ENCODE measurements at places on chromosomes 5 and 9.
A peak's percentile ranks its signal among the peaks of the same experiment; 100 is the strongest.

- DNase-seq = no peak
These were observed 161.9 kb downstream of the TRIO start for GRCh38 chr5:14305045-14305444.

- DNase-seq = no peak
These were observed 617.6 kb downstream of the KIF4B start for GRCh38 chr5:155631116-155631515.

DNA sequence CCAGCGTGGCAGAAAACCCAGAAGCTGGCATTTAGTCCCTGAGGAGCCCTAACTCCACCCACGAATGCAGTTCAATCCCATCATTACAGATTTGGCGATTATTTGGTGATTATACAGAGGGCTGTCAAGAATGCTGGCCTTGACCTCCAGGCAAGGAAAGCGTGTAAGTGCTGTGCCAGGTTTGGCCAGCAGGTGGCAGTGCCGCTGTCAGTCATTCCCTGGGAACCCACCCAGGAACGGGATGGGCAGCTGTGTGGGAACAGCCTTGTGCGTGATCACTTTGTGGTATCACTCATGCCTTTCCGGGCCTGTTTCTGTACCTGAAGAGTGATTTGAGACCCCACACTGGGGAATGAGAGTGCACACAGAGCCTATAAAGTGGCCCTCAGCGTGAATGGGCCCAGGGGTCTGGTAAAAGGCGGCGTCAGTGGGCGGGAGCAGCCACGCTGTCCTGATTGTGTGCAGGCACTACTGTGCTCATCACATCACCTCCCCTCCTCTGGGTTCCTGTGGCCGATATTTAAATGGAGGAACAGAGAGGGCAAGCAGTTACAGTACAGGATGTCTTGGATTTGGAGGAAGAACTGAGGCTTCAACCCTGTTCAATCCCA lies 215.6 kb downstream of the ROR2 start:
- DNase-seq = peak; percentile 30

DNA sequence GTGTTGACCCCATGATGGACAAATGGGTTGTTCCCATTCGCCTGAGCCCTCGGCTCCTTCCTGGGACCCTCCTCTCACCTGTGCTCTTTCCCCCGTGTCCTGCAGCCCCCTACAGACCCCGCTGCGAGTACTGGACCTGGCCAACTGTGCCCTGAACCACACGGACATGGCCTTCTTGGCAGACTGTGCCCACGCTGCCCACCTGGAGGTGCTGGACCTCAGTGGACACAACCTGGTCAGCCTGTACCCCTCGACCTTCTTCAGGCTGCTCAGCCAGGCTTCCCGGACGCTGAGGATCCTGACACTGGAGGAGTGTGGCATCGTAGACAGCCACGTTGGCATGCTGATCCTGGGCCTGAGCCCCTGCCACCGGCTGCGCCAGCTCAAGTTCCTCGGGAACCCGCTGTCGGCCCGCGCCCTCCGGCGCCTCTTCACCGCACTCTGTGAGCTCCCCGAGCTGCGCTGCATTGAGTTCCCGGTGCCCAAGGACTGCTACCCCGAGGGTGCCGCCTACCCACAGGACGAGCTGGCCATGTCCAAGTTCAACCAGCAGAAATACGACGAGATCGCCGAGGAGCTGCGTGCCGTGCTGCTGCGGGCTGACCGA lies 3.4 kb downstream of the LRRC14B start:
- DNase-seq = no peak

DNA sequence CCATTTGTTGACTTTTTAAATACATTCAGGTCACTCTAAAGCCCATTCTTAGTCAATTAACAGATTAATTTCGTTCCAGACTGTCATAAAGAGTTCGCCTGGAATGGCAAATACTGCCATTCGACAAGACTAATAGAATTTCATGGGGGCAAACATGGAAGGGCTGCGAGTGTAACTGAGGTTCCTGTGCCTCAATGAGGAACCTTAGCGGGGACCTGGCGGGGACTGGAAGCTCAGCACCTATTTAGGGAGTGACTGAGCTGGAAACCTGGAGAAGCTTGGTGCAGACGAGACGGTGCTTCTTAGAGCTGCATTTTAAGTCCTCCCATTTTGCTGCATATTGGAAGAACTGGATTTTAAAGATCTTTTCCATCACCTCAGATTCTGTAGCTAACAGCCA lies 3.4 kb downstream of the VCAN start:
- DNase-seq = no peak

DNA sequence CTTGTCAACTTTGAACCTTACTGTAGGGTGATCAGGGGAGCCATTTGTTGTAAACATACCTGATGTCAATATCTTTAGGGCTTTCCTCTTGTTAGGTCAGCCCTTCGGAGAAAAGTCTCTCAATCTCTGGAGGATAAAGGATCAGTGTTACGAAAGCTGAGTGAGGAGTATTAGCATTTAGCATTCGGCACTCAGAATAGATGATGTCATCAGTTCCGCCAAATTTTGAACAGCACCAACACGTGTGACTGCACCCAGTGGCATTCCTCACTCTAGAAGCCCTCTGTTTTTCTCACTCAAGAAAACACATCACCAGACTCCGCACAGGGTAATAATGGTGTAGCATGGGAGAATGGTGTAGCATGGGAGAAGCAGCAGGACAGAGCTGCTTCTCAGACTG lies 87.8 kb downstream of the RASEF start:
- DNase-seq = no peak

- no peak for DNase-seq
These were observed 16.4 kb upstream of the MATR3 start for GRCh38 chr5:139277171-139277570.

GRCh38 chr9:4491626-4491975 lies 1.3 kb downstream of the SLC1A1 start:
- no peak for DNase-seq

DNA sequence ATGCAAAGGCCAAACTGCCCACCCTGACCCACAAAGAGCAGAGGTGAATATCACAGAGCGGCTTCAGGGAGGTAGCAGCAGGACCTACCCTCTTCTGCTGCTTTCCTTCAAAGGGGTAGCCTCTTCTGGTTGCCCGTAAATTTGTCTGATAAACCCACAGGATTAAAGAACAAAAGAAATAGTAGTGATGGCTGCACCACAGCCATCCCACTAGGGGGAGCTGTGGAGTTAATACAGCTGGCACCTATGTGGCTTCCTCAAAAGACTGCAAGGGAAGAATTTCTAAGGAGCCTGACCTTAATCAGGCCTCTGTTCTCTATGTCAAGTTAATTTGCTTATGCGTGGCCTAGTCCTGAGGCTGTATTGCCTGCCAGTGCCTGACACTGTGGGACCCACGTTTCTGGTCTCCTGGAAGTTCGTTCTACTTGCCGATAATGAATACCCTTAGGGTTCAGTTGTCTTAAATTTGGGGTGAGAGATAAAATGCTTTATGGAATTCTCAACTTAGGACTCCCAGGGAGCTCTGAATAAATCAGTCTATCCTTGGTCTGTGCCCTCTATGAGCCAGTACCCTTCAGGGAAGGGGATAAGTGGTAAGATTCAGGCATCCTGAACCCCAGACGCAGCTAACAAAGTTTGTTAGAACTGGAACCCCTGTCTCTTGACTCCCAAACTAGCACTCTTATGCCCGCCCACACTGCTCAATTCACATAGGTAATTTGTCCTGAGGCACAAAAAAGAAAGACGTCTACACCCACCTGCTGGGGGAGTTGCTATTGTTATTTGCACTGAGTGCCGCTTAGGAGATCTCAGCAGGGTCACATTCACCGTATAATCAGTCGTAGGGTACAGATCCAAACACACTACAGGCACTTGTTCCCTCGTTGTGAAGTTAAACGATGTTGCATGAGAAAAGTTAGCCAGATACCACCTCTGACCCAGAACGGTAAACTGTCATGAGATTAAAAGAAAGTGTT lies 77.1 kb downstream of the SUSD1 start:
- DNase-seq = peak; percentile 49

DNA sequence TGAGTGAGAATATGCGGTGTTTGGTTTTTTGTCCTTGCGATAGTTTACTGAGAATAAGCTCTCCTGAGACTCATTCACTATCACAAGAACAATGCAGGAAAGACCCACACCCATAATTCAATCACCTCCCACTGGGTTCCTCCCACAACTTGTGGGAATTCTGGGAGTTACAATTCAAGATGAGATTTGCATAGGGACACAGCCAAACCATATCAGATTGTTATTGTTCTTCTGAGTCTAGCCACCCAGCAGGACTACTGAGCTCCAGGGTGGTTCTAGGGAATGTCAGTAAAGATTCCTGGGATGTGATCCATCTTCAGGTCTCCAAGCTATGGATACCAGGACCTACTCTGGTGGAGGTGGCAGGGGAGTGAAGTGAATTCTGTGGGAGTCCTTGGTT lies 2075.1 kb upstream of the CDH9 start:
- no peak for DNase-seq

All from NCI-H1105 (cell line).